ENCODE measurements at places on chromosomes 2 and 18.

GRCh38 chr2:17482651-17483050 is 35.6 kb downstream of the RAD51AP2 start:
- DNase-seq, result no peak

GRCh38 chr2:69943843-69944525 is 17.4 kb downstream of the ASPRV1 start:
- no peak for DNase-seq

- DNase-seq, result no peak
Measured at GRCh38 chr2:122323927-122324326, 568.5 kb downstream of the TSN start.

DNA sequence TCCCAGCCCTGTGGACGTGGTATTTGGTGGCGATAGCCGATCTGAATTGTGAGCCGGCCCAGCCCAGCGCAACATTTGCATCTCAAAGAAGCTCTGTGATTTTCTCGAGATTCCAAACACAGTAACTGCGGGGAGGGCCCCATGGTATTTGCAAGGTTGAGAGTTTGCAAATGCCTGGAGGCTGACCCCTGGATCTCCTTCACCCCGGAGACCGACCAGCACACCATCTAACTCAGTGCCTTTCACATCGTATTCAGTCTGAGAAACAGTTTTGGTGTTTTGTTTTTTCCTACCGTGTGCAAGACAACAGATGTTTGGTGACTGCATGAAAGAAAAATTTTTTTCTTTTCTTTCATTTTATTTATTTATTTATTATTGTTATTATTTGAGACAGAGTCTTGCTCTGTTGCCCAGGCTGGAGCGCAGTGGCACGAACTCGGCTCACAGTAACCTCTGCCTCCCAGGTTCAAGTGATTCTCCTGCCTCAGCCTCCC is 40.3 kb downstream of the MYCN start:
- peak; percentile 90 for DNase-seq

GRCh38 chr18:6342990-6343389 is 71.7 kb downstream of the L3MBTL4 start:
- DNase-seq, result no peak

DNA sequence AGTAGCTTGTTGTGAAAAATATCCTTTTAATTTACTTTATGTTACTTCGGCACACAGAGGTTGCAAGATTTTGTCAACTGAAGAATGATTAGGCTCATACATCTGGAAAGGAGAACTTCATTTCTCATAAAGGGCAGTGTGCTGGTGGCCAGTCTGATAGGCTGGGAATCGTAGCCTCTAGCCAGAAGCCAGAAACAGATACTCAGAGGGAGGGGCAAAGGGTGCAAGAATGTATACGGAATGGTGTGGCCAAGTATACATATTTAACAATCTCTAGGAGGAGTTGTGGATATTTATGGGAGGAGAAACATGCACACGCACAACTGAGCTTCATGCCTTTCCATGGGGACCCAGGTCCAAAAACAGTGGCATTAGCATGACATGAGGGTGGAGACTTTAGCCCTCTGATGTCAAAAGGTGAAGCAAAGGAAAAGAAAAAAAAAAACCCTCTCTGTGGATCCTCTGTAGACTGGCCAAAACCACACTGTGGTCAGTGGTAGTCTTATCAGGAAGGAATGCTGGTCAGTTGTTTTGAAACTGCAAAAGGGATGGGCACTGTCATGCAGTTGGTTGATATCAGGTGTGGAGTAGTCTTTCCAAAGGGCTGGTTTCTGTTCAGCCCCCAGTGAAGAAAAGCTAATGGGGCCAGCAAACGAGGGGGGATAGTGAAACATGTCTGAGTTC is 34.9 kb upstream of the APCDD1 start:
- no peak for DNase-seq

DNA sequence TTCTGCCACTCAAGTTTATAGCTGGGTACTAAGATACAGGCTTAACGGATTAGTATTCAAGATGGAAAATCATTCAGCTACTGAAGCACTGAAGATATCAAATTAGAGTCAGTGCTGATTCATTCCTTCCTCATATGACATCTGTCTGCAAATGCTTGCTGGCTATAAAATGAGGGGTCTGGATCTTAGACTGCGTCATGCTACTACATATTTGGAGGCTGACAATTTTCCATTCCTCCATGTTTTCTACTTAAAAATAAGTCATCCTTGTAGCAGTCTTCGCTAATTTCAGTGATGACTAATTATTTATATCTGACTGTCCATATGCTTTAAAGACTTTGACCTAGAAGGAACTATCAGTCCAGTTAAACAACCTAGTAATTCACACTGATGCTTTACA is 233.4 kb downstream of the RIT2 start:
- DNase-seq, result no peak

DNA sequence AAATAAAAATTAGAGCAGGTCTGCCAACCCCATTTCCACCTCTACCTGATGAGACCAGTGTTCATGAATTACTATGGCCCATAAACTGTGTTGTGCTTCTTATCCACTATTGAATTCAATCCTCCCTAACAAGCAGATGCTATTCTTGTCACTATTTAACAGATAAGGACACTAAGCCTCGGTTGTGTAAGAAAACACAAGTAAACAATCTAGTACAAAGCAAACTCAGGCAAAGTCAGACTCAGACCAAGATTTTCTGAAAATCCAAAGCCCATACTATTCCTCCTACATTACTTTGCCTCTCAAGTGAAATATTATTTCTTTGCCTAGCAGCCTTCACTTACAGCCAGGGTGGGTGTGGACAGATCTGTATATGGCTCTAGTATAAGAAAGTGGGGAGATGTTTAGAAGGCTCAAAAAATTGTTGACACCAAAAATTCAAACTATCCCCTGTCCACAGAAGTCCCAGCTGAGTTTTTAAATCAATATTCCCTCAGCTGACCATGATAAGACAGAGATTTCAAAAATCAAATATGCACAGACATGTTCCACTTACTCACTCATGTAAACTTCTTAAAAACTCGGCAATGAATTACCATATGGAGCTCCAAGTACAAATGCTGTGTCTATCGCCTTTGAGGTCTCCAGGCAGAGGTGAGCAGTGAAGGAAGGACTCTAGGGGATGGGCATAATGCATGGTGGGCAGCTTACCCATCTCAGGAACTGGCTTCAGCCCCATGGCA is 16.0 kb upstream of the TTR start:
- no peak for DNase-seq

DNA sequence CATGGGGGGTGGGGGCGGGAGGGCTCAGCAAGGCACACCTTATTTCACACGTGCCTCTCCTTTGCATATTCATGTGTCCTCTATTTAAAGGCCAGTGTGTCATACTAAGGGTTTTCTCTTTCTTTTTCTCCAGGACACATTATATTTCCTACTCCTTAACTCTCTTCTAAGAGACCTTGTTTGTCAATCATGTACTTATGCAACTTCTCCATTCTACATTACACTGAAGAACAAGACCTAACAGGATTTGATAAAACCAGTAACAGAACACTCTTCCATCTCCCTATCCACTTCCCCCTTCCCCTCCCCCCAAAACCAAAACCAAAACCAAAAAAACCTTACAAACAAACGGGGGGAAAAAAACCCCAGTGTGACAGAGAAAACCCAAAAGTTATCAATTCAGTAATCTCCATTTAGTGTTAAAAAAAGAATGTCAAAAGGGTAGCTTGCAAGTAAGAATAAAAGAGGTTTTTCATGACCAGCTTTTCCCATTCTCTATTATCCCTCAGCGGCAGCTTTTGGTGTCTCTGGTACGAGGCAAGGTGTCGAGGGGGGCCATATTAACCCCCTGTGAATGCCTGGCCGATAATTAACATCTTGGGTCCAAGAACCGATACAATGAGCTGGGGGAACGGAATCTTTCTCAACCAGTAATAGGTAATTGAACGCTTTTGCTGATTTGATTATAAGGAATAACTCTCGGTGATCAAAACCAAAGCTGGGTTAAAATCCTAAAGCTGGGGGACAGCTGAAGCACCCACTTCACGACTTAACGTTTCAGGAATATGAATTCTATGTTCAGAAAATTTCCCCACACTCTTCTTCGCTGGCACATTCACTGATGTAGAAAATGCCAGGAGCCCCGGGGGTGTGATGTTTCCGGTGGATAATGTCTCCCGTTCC is 191.0 kb upstream of the TCF4 start:
- DNase-seq, result no peak
